ENCODE measurements at places on chromosomes 2 and 18. TPM values are rescaled to one million over a fixed set of nuclear protein-coding genes. Genes with fewer than 3 reads are reported as not detected.

The HES6 gene
- total RNA-seq, result 1.5 TPM

The RSAD2 gene
- 157 TPM for total RNA-seq

The SALL3 gene
- not detected for total RNA-seq

The SGPP2 gene
- 0.05 TPM for total RNA-seq

The PRKAG3 gene
- total RNA-seq, result not detected

The PKDCC gene
- 4.1 TPM for total RNA-seq

The UPP2 gene
- total RNA-seq, result not detected

GRCh38 chr18:10727477-10727876 lies 201.7 kb downstream of the NAPG start:
- peak; percentile 24 for DNase-seq

- DNase-seq, result peak; percentile 56
These were observed 185.9 kb downstream of the MTX2 start for GRCh38 chr2:176454893-176455815.

DNA sequence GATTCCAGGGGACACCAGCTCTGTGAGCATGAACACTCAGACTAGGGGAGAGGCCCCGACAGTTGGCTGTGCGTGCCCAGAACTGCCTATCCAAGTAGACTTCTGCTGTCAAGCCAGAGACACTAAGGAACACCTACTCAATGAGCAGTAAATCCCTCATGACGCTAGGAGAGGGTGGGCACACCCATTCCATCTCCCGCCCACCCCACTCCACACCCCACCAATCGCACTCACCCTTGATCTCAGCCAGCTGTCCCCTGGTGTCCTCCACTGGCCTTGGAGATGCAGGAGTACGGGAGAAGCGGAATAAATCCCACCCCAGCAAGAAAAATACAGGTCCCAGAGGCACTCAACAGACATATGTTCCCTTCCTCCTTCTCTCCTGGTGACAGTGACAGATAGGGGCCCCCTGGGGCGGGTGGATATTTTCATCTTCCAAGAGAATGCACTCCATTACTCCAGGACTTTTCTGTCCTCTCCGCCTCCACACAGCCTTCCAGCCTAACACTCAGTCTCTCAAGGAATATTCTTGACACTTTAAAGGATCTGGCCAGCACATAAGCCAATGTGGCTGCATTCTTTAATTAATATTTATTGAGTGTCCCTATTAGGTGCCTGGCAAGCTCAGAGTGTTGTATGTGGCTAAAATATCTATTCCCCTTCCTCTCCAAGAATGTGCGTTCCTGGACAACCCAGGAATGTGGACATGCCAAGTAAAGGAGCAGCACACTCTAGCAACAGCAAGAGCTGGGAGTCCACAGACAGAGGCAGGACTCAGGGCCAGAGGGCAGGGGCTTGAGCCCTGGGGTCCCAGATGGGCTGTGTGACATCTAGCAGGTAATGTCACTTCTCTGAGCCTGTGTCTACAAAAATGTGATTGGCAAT lies 13.1 kb upstream of the SMAD7 start:
- DNase-seq, result no peak

GRCh38 chr2:26732446-26732845 lies 31.6 kb upstream of the SLC35F6 start:
- DNase-seq, result no peak

DNA sequence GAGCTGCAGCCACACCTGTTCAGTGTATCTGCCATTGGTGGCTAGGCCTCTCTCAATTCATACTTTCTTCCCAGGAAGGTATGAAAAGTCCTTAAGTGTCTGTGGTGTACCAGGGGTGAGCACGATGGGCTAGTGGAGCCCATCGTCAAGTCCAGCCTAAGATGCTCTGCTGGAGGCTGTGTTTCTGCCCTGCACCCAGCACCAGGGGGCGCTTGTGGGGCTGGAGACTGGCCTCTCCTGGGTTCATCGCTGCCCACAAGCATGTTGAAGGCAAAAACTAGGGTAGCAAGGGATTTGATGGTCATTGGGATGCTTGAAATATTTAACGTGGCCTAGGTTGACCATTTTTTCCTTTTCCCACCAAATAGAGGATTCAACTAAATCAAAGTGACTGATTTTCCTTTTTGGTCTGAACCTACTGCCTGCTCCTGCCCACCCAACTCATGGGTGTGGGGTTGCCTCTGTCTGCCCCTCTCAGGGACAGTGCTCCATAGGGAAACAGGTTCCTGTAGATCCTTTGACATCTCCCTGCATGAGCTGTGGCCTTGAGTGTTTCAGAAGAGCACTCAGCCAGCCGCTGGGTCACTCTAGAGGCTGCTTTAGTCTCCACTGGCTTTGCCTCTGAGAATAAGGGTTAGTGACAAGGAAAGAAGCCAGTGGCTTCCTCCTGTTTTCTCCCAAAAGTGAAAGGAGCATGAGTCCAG lies 59.0 kb downstream of the TPGS2 start:
- no peak for DNase-seq

DNA sequence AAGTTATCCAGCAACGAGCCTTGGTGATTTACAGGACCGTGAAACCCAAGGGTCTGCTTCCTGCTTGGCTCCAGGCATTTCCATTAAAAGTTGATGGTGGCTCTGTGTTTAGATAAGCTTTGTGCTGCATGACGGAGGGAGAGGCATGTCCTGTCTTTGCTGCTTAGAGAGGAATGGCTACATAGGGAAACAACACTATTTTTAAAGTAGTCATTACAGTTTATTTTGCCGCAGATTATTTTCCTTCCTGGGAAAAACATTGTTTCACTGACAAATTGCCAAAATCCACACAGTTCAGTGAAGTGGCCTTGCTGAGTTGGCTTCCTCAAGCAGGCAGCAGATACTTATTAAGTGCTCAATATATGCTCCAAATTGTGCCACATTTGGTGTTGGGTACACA lies 98.5 kb downstream of the THSD7B start:
- DNase-seq, result no peak

- peak; percentile 46 for DNase-seq
These were observed 18.2 kb upstream of the PCBP1 start for GRCh38 chr2:70069049-70069448.

GRCh38 chr2:18701981-18702380 lies 112.6 kb upstream of the NT5C1B start:
- DNase-seq, result peak; percentile 36

- no peak for DNase-seq
These were observed 171.9 kb upstream of the FN1 start for GRCh38 chr2:215607766-215608165.

DNA sequence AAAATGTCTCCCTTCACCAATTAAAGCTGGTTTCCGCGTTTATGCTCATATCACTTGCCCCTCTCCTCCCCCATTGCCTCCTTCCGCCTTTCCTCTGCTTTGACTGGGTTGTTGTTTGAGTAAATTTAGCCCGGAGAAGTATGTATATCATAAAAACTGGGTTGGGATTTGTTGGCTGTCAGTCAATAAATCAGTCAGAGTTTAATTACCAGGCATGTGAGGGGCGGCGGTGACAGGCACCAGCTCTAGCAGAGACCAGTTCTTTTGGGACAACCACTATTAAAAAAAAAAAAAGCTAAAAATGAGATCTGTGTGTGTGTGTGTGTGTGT lies 382.4 kb upstream of the SMIM21 start:
- DNase-seq, result no peak

GRCh38 chr18:49628119-49628518 lies 66.3 kb downstream of the LIPG start:
- DNase-seq, result peak; percentile 81

- DNase-seq, result peak; percentile 3
These were observed 56.3 kb downstream of the SLC25A12 start for GRCh38 chr2:171837736-171838135.

- DNase-seq, result no peak
These were observed 15.3 kb downstream of the PELI1 start for GRCh38 chr2:64128943-64129391.

DNA sequence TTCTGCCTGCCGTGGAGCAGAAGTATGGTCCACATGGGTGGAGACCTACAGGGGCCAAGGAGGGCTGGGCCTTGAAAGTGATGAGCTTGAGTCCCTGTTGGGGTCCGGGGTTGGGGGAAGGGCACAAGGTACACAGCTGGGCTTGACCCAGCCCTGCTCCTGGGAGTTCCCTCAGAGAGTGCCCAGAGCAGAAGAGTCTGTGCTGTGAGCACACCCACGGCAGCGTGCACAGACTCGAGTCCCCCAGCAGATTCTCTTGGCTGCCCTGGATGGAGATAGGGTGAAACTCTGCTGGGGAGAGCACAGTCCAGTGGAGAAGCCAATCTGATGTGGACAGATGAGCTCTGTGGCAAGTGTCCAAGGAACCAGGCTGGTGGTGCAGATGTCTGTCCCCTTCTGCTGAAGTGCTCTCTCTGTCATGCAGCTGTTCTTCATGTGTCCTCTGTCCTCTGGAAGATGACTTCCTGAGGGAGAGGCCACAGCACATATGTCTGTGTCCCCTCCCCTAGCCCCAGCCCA lies 27.5 kb downstream of the INPP4A start:
- no peak for DNase-seq

DNA sequence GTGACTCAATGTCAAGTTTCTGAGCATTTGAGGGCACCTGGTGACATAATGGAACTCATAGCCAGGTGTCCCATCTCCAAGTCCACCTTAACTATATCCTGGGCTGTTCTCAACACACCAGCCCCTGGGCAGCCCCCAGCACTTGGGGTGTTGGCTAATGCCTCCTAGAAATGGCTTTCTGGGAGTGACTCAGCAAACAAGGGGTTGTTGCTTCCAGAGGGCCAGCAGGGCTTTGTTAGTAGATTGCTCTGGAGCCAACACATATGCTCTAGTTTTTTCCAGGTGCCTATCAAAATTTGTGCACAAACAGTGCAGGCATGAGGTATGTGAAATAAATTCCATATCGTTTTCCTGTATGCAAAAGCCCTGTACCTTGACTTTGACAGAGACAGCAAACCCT lies 448.4 kb downstream of the SLC4A3 start:
- DNase-seq, result no peak

DNA sequence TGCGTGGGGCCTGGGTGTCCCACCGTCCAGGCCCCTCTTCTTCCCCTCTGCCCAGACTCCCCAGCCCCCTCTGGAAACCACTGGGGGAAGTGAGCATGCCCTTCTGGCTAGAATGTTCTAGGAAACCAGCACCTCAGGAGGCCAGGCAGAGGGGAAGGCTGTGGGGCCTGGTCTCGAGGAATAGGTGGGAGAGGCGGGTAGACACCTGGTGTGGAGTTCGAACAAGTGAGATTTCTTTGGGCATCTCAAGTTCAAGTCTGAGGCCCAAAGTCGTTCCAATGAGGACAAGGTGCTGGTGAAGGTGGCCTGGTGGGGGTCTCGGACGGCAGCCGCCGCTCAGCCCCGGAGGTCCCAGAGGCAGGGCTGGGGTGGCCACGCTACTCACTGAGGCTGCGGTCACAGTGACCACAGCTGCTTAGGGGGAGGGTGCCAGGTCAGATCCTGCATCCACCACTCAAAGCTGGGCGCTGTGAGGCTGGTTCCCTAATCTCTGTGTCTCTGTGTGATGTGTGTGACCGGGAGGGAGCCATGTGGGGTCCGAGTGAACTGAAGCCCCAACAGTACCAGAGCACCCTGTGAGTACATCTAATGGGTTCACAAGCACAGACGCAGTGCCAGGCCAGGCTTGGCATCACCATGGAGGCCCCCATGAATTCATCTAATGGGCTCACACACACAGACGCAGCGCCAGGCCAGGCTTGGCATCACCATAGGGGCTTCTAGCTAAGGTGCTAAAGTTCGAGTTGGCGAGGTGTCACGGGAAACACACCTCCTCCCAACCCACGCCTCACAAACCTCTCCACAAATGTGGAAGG lies 26.5 kb upstream of the PXDN start:
- no peak for DNase-seq

- DNase-seq, result no peak
These were observed 38.0 kb upstream of the SLC16A14 start for GRCh38 chr2:230106771-230107170.

- DNase-seq, result no peak
These were observed 15.3 kb downstream of the TWIST2 start for GRCh38 chr2:238863231-238863630.
